Effector CD4-positive, alpha-beta T cell (primary cell): ENCODE measurements at places on chromosomes 6 and 20.

GRCh38 chr6:33815854-33816253, 12.1 kb upstream of the MLN start:
- DNase-seq: no peak

- no peak for DNase-seq
Observed at GRCh38 chr20:52746190-52746589, 226.0 kb upstream of the TSHZ2 start.

GRCh38 chr6:139680819-139681218, 306.4 kb upstream of the CITED2 start:
- no peak for DNase-seq

DNA sequence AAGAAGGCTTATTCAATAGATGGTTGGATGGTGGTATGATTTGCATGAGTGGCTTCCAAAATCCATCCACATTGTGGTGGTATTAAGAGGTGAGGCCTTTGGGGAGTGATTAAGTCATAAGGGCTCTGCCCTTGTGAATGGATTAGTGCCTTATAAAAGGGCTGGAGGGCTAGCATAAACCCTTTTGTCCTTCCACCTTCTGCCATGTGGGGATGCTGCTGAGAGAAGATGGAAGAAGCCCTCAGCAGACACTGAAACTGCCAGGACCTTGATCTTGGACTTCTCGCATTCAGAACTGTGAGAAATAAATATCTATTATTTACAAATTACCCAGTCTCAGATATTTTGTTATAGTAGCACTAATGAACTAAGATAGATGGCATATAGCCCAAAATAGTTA, 27.8 kb upstream of the SRPK1 start:
- DNase-seq: no peak

DNA sequence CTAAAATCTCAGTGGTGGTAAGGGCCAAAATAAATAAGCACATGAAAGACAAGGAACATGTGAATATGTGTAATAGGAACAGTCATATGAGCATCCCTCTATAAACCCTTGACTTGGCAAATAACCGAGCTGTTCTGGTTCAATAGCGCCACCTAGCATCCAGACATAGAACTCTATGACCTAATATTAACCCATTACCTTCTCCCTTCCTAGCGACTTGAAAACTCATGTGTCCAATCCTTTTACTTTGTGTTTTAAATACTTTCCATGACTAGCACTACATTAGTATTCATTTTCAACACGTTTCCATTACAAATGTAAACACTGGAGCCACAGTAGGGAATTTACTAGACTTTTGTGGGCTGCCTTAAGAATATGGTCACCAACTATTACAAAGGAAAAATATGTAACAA, 279.7 kb downstream of the UST start:
- DNase-seq: no peak

GRCh38 chr20:44961870-44962267, 1.7 kb upstream of the TOMM34 start:
- no peak for DNase-seq

DNA sequence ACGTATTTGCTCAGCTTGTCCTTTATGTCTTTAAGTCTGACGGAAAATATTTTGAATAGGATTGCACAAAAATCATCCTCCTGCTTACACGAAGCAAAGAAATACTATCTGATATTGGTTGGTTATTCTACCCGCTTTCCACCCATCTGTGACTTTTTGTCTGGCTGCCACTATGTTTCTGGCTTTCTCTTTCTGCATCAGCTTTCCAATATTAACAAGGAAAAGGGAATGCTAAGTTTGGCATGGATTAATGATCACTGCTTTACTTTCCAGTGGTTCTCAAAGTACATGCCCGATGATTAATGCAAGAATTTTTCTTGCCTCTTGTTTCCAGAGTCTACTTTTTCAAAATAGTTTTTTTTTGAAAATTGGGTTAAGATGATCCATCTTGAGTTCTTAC, 57.0 kb downstream of the RNF144B start:
- DNase-seq: no peak

DNA sequence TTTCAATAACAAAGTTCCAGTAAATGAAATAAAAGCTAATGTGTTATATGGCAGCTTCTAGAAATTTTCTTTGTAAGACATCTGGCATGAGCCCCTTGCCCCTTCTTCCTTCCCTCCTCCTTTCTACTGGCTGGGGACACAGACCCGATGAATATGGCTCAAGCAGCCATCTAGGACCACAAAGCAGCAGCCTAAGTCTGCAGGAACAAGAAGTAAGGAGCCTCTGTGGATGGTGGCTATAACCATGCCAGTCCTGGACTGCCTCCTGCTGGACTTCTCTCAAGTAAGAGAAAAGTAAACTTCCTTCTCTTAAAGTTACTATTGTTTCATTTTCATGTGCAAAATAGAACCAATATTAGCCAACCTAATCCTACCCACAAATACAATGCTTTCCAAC, 114.9 kb upstream of the DST start:
- DNase-seq: no peak

DNA sequence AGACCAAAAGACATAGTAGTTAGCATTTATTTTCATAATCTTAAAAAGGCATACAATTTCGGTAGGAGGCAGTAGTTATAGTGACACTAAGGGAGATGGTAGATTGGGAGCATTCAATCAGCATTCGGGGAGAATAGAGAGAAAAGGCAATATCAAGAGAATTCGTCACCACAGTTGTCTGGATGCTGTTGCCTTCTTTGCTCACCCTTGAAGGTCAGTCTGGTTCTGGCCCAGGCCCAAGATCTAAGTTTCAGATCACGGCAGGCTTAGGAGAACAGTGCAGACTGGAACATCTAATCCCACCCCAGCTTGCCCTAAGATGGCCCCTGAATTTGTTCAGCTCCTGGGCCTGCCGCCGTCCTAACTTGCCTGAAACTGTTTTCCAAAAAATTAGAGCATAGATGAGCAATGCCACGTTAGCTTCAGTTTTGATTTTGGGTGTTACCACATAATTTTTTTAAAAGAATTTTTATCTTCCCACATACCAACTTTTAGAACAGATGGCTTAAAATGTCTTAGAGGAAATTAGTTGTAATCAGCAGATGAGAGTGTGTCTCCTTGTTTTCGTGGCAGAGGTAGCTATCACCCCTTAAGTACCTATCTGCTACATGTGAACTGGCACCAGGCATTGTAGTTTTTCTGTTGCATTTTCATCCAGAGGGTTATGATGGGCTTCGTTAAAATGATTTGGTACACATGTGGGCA, 8.3 kb upstream of the CEP85L start:
- no peak for DNase-seq

DNA sequence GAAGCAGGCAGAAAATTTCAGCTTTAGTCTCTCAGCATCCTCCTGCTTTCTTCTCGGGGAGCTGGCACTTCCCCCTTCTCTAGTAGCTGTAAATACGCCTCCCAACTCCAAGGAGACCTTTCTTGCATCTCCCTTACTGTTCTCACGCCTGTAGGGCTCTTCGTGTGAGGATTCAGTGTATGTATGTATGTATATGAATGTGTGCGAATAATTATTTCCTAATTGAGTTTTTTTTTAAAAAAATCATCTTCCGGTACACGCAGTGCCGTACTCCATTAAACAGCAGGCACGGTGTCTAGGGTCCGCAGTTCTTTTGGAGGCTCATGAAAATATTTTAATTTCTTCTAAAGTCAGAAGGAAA, 85.4 kb downstream of the HFE start:
- DNase-seq: peak; percentile 11

DNA sequence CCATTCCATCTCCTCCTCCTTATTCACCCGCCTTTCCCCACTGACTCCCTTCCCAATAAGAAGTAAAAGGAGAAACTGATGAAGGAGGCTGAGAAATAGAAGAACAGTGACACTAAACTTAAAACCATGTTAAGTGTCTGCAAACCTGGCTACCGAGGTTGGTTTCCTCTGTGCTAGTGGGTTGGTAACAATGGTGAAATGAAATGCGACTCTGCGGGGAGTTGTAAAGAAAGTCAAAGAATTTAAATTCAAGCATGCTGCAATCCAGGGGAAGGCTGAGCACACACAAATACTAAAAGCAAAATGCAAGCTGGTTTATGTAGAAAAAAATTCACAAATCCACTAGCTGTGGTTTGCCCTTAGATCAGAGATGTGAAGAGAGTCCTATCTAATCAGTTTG, 155.2 kb upstream of the PDE10A start:
- DNase-seq: no peak

DNA sequence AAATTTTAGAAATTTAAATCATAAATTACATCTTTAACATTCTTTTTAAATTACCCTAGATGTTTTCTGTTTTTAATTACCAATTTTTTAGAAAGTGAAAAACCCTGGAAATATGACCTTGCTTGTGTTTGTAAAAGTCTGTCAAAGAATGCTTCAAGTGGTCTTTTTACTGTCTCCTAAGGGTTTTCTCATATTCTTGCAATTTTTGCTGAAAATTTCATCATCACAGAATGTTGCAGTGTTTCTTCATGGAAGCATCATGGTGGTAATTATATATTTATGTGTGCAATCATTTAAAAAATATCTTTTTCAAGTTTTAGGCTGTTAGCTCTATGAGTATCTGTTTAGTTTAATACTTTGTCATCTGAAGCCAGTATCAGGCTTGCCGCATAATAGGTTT, 178.2 kb downstream of the HDGFL1 start:
- no peak for DNase-seq

- DNase-seq: no peak
Observed at GRCh38 chr6:17980329-17980728, 7.1 kb downstream of the KIF13A start.

GRCh38 chr6:145621776-145622175, 113.5 kb downstream of the EPM2A start:
- DNase-seq: no peak

DNA sequence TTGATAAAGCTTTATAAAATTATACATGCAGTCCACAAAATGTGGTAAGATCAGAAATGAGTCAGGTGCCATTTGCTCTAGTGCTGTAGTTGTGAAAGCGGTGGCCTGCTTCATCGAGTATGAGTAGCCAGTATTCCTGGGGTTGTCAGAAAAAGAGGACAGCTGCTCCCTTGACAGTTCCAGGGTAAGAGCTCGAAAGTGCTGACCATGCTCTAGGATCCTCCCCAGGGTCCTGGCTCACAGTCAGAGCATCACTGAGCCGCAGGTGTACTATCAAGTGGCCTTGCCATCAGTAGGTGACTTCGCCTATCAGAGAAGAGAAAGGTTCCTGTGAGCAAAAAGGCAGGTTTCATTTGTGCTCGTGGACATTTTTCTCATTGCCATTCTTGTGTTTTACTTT, 3.6 kb downstream of the BTBD3 start:
- no peak for DNase-seq

GRCh38 chr20:11376420-11376819, 541.3 kb upstream of the BTBD3 start:
- DNase-seq: no peak

DNA sequence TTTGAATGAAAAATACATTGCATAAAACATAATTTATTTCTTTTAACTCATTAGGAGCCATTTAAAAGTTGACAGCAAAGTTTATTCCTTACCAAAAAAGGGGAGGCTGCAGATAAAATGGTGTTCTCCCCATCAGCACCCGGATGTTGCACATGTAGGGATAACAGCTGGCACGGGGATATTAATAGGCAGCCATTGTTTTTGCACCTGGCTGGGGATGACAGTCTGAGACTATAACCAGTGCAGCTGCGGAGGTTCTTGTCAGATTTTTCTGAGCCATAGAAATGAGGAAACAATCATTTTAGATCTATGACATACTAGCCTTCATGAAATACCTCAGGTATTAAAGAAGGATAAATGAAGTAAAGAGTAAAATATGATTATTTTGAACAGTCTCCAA, 20.1 kb upstream of the HECA start:
- DNase-seq: no peak

GRCh38 chr6:82959385-82959941, 106.2 kb downstream of the UBE3D start:
- no peak for DNase-seq

GRCh38 chr6:152922706-152923105, 60.1 kb downstream of the FBXO5 start:
- no peak for DNase-seq

- no peak for DNase-seq
Observed at GRCh38 chr6:157712585-157713295, 110.3 kb upstream of the SNX9 start.

DNA sequence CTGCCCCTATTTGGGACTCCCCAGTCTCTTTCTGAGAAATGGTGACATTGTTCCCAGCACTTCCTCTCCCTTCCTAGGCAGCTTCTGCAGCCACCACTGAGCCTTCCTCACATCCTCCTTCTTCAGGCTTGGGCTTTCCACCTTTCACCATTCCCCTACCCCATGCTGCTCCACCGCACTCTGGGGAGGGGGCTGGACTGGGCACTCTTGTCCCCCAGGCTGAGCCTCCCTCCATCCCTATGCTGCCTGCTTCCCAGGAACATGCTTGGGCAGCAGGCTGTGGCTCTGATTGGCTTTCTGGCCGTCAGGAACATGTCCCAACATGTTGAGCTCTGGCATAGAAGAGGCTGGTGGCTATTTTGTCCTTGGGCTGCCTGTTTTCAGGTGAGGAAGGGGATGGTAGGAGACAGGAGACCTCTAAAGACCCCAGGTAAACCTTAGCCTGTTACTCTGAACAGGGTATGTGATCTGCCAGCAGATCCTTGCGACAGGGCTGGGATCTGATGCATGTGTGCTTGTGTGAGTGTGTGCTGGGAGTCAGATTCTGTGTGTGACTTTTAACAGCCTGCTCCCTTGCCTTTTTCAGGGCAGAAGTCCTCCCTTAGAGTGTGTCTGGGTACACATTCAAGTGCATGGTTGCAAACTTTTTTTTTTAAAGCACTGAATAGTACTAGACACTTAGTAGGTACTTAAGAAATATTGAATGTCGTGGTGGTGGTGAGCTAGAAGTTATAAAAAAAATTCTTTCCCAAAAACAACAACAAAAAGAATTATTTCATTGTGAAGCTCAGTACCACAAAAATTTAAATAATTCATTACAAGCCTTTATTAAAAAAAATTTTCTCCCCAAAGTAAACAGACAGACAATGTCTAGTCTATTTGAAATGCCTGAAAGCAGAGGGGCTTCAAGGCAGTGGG, 2.1 kb upstream of the CDKN1A start:
- no peak for DNase-seq
